ENCODE measurements at places on chromosomes 2 and 18.

- DNase-seq = no peak
These were observed 29.7 kb downstream of the HDAC4 start for GRCh38 chr2:239370876-239371725.

DNA sequence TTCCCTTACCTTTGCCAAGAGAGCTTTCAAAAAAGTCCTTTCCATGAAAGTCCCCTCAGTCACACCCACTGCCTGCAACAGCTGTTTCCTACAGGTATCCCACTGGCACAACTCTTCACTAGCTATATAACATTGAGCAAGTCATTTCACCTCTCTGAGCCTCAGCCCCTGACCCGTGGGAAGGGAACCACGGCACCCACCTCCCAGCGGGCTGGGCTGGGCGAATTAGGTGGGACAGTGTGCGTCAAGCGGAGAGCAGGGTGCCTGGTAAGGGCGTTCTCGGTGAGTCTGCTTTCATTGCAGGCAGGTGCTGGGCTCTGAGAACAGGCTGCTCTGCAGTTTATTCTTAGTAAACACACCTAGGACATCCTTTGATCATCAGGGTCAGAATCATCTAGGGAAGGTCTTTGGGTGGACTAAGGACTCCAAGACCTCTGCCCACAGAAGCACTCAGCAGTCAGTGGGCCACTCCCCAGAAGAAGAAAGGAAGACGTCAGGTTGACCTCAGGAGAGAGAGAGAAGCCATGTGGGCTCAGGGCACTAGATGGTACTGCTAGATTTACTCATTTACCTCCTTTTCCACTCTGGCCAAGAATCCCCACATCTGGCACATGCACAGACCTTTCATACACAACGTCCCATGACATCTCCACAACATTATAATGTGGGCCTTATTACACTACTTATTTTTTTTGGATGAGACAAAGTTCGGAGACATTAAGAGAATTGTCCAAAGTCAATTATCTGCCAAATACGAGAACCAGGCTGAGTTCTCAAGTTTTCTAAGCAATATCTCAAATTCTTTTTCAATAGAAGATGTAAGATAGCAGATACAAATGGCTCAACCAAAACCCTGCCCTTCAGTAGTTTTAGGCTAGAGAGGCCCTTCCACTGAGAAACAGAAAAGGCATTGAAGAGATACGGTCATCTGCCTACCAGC, 79.9 kb downstream of the GALNT14 start:
- DNase-seq = no peak

DNA sequence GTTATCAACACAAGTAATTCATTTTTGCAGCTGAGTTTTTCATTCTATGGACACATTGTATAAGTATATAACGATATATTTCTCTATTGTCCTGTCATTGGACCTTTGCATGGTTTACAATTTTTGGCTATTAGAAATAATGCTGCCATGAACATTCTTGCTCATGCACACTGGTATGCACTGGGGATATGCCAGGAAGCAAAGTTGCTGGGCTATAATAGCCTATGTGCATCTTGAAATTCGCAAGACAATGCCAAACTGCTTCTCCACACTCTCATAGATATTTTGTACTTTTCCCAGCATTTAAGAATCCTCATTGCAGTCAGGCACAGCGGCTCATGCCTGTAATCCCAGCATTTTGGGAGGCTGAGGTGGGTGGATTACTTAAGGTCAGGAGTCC, 852.6 kb upstream of the ID2 start:
- no peak for DNase-seq

DNA sequence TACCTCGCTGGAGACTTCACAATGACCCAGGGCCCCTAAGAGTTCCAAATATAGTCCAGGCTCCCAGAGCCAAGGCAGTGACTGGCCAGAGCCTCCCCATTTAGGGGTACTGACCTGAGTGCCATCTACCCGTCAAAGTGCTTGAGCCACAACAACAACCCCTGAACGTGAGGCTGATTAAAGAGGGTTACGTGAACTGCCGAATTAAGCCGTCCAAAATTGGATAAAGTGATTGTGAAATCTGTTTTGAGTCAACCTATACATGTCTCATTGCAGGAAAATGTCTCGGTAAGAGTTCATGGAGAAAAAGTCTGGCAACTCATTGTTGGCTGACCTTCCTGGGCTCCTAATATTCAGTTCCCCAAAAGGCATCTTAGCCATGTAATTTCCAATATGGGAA, 116.3 kb downstream of the TTC32 start:
- no peak for DNase-seq

DNA sequence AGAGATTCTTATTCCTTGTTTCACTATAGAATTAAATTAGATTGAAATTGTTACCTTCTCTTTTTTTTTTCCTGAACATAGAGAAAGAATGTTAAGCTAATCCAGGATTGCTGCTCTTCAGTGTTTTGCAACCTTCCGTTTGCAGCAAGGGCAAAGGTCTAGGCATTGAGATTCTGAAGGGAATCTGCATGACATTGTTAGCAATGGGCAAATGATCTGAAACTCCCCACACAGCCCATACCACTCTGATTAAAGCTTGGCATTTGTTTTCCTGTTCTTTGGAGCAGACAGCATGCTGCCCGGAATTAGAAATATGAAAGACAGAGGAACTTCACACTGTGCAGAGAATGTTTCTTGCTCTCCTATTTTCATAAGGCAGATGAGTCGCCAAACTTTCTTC, 551.8 kb downstream of the SOCS6 start:
- no peak for DNase-seq

GRCh38 chr2:44767691-44768090, 173.8 kb upstream of the SIX3 start:
- DNase-seq = no peak

GRCh38 chr2:98835831-98836385, 100.1 kb downstream of the CRACDL start:
- no peak for DNase-seq

DNA sequence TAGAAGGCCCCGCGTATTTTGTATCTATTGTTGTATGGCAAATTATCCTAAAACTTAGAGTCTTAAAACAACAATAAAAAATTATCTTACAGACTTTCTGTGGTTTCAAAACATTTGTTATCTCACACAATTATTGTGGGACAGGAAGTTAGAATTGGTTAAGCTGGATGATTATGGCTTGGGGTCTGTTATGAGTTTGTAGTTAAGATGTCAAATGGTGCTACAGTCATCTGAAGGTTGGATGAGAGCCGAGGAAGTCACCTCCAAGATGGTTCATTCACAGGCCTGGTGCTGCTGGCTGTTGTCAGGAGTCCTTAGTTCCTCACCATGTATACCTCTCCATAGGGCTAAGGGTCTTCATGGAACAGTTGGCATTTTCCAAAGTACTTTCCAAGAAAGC, 175.6 kb upstream of the FANCL start:
- DNase-seq = no peak

- no peak for DNase-seq
These were observed 52.0 kb downstream of the FHOD3 start for GRCh38 chr18:36349552-36349951.

DNA sequence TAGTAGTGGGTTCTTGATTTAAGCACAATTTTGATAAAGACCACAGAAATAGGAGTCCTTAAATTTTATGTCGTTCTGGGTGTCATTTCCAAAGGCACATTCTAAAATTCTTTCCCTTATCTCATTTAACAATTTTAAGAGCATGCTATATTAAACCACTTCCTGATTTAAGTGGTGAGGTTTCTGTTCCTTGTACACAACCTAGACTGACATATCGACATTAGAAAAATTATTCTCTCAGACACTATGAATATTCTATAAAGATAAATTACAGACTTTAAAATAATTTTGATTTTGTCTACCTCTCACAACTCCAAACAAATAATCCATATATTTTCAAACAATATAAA, 923.8 kb downstream of the LRP1B start:
- no peak for DNase-seq

- no peak for DNase-seq
These were observed 77.2 kb downstream of the EIPR1 start for GRCh38 chr2:3300224-3300995.

- DNase-seq = no peak
These were observed 682.4 kb downstream of the LRRTM4 start for GRCh38 chr2:76839826-76840225.

DNA sequence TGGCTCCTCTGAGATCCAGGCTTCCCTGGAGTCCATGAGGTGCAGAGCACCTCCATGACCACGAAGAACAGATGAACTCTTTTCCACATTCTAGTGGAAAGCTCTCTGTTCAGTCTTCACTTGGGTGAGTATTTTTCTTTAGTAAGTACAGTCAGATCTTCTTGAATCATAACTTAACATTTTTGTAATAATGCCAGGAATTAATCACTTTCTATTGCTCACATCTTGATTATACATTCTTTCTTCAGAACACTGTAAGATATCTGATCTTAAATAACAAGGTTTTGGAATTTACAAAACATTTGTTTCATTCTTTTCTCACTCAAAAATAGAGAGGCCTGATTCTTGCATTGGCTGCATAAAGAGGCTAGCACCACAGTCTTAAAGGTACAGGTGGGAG, 45.4 kb upstream of the RND3 start:
- DNase-seq = no peak

GRCh38 chr2:26846334-26847306, 1.3 kb upstream of the DPYSL5 start:
- DNase-seq = no peak

DNA sequence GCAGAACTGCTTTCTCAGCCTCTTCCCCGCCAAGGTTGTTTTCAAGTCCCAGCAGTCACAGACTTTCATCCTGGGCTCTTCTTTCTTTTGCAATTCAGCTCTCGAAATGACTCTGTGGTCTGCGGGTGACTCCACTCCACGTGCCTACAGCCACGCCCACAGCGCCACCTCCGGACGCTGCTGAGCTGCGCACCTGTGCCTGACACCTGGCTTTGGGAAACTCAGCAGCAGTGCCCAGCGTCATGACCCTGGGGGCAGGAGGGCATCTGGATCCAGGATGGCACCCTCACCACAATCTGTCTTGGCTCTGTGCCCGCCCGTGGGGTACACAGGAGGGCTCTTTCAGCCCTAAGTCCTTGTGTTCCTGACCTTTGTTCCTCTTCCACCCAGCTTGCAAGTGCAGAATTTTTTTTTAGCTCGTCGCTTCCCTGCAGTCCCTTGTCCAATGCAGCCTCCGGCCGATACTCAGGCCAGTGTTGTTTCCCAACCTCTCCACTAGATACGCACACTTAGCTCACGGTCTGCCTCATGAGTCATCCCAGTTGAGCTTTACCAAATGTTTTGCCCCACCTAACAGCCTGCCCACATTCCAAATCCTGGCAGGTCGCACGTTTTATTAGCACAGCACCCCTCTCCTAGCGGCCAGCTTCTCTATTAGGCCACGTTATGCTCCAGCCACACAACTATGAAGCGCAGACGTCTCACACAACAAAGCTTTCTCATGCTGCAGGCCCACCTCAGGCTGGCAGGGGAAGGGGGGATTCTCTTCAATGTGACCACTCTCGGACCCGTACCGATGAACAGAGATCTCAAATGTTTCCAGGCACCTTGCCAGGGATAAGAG, 6.5 kb upstream of the CAPN10 start:
- peak; percentile 54 for DNase-seq

DNA sequence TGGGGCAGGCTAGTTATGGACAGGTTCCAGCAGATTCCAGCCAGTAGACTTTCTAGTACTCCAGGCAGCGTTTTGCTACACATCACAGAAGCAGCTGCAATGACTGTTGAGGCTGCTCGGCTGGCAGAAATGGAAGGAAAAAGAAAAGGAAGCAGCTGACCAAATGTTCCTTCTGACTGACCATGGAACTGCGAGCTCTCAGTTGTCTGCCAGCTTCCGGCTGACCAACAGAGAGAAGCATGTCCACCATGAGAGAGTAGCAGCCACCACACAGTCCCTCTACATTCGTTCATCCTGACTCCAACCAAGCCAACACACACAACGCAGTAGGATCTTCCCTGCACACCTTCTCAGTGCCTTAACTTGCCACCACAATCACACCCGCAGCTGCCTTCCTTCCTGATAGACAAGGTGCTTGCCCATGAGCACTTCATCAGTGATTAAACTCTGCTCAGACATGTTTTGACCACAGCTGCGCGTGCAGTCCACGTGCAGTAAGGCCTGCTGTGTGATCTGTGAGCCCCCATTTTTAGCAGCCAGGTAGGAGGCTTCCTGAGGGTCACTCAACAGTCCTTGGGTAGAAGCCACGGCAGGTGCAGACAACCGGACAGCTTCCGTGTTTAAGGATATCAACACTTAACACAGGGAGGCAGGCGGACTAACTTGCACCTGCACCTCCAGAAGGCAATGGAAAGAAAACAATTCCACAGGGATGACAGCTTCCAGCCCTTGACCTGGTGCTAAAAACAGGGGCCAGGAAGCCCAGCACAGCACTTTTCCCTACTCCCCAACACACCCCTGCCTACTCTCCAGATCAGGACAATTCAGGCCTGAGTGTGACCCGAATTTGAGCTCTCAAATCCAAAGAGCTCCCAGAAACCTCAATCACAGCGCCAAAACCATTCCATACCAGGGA, 996 bp downstream of the TGFBRAP1 start:
- no peak for DNase-seq

- DNase-seq = no peak
These were observed 17.9 kb downstream of the NRXN1 start for GRCh38 chr2:51013933-51014526.
